ENCODE measurements at places on chromosomes 3 and 15.

DNA sequence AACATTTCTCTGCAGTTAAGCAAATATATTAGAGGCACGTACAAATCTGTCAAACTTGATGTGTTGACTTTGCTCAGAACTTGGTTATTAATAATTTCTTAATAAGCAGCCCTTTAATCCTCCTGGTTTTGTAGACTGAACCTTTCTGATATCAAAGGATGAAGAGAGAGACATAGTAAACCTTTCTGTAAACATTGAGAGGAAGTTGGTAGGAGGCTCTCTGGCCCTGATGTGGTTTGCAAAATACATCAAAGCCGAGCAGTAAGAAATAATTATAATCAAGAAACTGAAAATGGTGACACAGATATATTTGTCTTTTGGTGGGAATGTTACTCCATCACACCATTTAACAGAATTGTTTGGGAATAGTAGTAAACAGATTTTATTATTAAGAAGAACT is 111.9 kb downstream of the OXSM start:
- H3K36me3 ChIP-seq = no peaks in the 10 kb centered on the region
- H3K4me1 ChIP-seq = no peaks in the 10 kb centered on the region
- no peaks in the 10 kb centered on the region for H3K27me3 ChIP-seq
- DNase-seq = no peak

GRCh38 chr3:97089621-97090020 is 275.2 kb downstream of the EPHA6 start:
- no peaks in the 10 kb centered on the region for H3K36me3 ChIP-seq
- H3K27me3 ChIP-seq = no peaks in the 10 kb centered on the region
- no peak overlapping the region for H3K4me3 ChIP-seq
- no peaks in the 10 kb centered on the region for H3K4me1 ChIP-seq

DNA sequence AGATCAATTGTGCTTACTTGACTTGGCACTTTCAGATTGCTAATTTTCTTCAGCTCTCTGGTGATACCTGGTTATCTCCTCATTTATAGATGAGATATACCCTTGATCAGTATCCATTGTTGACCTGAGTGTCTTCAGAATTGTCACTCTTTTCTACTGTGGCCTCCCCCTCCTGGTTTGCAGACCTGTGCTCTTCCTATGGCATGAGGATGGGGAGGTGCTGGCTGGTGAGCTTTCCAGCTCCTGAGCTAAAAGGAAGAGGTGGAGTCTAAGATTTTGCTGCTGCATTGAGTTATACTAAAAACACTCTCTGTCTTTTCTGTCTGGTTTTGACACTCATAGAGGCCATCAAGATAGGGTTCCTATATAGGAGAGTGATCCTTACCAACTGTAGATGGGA is 23.7 kb downstream of the UBE2Q2 start:
- H3K27ac ChIP-seq = no peak overlapping the region
- H3K4me1 ChIP-seq = no peaks in the 10 kb centered on the region
- H3K4me3 ChIP-seq = no peak overlapping the region
- no peak for DNase-seq
- no peaks in the 10 kb centered on the region for H3K36me3 ChIP-seq

- no peaks in the 10 kb centered on the region for H3K36me3 ChIP-seq
- no peak overlapping the region for H3K4me3 ChIP-seq
- DNase-seq = no peak
- H3K27ac ChIP-seq = no peak overlapping the region
Measured at GRCh38 chr3:94673876-94674275, 611.0 kb downstream of the NSUN3 start.

GRCh38 chr3:127448161-127448561 is 142.4 kb downstream of the TPRA1 start:
- no peak for DNase-seq
- no peaks in the 10 kb centered on the region for H3K27me3 ChIP-seq
- no peak overlapping the region for H3K4me3 ChIP-seq
- H3K4me1 ChIP-seq = no peaks in the 10 kb centered on the region
- no peaks in the 10 kb centered on the region for H3K36me3 ChIP-seq

DNA sequence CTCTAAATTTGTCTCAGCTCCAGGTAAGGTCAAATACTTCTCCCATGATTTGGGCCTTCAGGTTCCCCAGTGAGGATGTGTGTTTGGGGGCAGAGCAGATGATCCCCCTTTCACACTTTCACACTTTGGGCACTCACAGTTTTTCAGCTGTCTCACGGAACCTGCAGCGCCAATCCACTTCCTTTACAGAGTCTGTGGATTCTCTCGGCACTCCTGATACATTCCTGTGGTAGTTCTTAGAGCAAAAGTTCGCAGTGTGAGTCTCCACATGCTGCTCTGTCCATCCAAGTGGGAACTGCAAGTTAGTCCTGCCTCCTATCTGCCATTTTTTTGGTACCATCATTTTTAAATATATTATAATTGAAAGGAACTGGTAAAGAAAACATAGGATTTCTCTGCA is 20.2 kb upstream of the CPOX start:
- no peaks in the 10 kb centered on the region for H3K27me3 ChIP-seq
- H3K4me1 ChIP-seq = no peaks in the 10 kb centered on the region
- no peaks in the 10 kb centered on the region for H3K36me3 ChIP-seq
- DNase-seq = no peak
- H3K27ac ChIP-seq = no peak overlapping the region

- H3K27me3 ChIP-seq = no peaks in the 10 kb centered on the region
- H3K4me1 ChIP-seq = no peaks in the 10 kb centered on the region
- no peak for DNase-seq
- H3K4me3 ChIP-seq = no peak overlapping the region
Measured at GRCh38 chr3:131907796-131908195, 127.0 kb downstream of the CPNE4 start.

DNA sequence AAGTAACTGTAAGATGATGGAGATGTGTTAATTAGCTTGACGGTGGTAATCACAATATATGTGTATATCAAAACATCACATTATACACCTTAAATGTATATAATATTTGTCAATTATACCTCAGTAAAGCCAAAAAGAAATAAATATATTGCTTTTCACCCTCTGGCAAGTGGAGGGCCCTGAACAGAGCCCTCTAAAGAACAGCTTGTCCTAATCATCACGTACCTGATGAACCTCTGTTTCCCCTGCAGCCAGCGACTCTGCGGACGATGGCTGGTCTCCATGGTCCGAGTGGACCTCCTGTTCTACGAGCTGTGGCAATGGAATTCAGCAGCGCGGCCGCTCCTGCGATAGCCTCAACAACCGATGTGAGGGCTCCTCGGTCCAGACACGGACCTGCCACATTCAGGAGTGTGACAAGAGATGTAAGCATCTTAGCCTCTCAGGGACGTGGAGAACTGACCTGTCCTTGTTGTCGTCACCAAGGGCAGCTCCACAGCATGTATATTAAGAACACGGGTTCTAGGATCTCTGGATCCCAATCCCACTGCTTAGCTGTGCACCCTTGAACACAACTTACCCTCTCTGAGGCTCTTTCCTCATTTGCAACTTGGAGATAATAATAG is 6.3 kb downstream of the THBS1 start:
- peaks cover 2% of the 10 kb centered on the region for H3K4me1 ChIP-seq
- H3K36me3 ChIP-seq = no peaks in the 10 kb centered on the region
- no peak overlapping the region for H3K4me3 ChIP-seq
- H3K27me3 ChIP-seq = no peaks in the 10 kb centered on the region

DNA sequence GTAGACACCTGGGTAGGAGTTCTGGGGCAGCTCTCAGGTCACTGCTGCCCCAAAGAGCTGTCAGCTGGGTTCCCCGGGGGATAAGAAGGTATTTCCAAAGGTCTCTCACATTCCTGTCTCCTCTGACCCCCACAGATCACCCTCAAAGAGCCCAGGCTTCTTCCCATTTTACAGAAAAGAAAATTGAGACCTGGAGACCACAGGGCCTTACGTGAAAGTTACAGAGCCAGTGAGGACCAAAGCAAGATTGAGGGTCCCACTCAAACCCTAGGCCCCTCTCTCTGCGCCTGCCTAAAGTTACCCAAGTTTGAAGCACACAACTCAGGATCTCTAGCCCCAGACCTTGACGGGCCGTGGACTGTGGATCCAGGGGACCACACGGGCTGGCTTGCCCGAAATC is 3.9 kb upstream of the ATP2B2 start:
- no peak overlapping the region for H3K4me3 ChIP-seq
- no peaks in the 10 kb centered on the region for H3K36me3 ChIP-seq
- peak overlapping the region; percentile 86 for H3K27ac ChIP-seq
- H3K27me3 ChIP-seq = no peaks in the 10 kb centered on the region
- DNase-seq = no peak
- peaks cover 49% of the 10 kb centered on the region for H3K4me1 ChIP-seq

- peak; percentile 19 for DNase-seq
- no peak overlapping the region for H3K4me3 ChIP-seq
- H3K27ac ChIP-seq = no peak overlapping the region
Measured at GRCh38 chr15:68435966-68436365, 4.0 kb upstream of the ITGA11 start.

DNA sequence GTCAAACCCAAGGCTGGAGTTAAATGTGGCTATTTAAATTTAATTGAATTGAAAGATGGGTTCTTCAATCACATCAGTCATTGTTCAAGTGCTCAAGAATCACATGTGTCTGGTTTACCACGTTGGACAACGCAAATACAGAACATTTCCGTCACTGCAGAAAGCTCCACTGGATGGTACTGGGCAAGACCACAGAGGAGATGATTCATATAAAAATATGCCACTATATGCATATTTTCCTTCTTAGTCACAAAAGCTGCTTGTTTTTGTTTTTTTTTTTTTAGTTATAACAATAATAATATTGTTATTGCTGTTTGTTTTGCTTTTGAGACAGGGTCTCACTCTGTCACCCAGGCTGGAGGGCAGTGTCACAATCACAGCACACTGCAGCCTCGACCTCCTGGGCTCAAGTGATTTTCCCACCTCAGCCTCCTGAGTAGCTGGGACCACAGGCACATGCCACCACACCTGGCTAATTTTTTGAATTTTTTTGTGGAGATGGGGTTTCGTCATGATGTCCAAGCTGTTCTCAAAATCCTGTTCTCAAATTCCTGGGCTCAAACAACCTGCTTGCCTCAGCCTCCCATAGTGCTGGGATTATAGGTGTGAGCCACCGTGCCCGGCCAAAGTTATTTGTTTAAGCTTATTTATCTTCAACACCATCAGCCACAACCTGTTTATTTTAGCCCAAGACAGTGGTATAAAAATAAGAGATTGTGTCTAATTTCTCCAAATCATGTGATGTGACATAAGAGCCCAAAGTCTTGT is 19.4 kb downstream of the RTP3 start:
- peaks cover 2% of the 10 kb centered on the region for H3K36me3 ChIP-seq
- no peaks in the 10 kb centered on the region for H3K27me3 ChIP-seq
- H3K27ac ChIP-seq = no peak overlapping the region
- H3K4me3 ChIP-seq = no peak overlapping the region

DNA sequence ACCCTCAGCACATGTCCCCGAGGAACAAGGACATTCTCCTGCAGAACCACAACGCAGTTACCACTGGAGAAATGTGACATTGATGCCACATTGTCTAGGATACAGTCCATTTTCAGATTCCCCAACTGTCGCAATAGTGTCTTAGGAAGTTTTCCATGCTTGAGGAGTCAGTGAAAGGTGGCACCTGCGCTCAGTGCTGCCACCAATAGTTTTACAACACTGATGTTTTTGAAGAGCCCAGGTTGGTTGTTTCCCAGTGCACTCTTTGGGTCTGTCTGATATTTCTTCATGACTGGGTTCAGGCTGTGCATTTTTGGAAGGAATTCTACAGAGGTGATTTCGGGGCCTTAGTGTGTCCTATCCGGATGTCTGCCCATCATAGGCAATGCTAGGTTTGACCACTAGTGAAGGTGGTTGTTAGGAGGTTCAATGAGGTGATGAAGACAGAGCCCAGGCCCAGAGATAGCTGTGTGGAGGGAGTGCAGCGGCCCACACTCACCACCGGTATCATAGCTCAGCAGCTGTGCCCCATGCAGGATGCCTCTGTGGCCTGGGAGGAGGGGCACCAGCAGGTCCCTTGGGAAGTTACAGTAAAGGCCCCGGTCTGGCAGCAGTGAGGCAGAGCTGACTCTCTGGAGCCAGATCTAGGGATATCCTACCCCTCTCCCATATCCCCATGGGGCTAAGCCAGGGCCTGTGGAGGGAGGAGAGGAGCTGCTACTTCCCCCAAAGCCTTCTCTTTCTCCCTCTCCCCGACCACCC is 96.6 kb downstream of the DNAJB8 start:
- no peaks in the 10 kb centered on the region for H3K27me3 ChIP-seq
- DNase-seq = no peak
- no peak overlapping the region for H3K4me3 ChIP-seq
- H3K27ac ChIP-seq = no peak overlapping the region
- peaks cover 4% of the 10 kb centered on the region for H3K36me3 ChIP-seq

- H3K27me3 ChIP-seq = no peaks in the 10 kb centered on the region
- no peak for DNase-seq
- H3K4me1 ChIP-seq = no peaks in the 10 kb centered on the region
- H3K27ac ChIP-seq = no peak overlapping the region
- H3K4me3 ChIP-seq = no peak overlapping the region
Measured at GRCh38 chr3:16088496-16088895, 86.0 kb upstream of the GALNT15 start.

DNA sequence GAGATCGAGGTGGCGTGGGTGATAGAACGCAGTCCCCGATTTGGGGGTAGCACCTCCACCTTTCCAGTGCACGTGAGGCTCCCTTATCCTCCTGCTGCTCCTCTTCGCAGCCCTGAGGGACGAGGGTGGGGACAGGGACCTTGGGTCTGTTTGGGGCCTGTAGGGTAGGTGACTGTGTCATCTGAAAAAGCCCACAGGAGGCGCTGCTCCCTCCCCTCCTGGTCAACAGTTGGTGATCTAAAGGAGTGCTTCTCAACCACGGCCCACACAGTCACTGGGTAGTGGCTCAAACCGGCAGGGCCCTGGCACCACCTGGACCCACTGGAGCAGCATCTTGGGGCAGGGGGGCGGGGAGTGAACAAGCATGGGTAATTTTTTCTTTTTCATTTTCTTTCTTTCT is 7.1 kb downstream of the LRRK1 start:
- no peaks in the 10 kb centered on the region for H3K36me3 ChIP-seq
- H3K27ac ChIP-seq = no peak overlapping the region
- no peaks in the 10 kb centered on the region for H3K27me3 ChIP-seq
- no peak for DNase-seq

DNA sequence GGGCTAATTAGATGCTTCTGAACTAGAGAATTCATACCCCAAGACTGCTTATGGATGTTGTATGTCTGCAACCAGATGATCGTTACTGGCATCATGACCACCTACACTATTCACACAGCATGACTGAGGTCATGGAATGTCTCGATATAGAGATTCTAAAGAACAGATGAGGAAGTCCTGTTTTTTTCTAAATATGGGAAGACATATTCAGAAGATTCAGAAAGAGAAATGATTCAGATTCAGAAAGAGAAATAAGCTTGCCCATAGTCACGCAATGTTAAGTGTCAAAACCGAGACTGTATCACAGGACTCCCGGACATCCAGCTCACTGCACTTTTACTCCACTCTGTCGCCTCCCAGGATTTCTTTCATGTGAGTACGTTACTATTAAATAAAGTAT is 136.2 kb downstream of the TPRG1 start:
- peaks cover 9% of the 10 kb centered on the region for H3K36me3 ChIP-seq
- H3K27ac ChIP-seq = no peak overlapping the region
- no peaks in the 10 kb centered on the region for H3K4me1 ChIP-seq
- DNase-seq = no peak
- no peak overlapping the region for H3K4me3 ChIP-seq

- H3K36me3 ChIP-seq = peaks cover 29% of the 10 kb centered on the region
- H3K4me1 ChIP-seq = no peaks in the 10 kb centered on the region
- DNase-seq = no peak
- H3K4me3 ChIP-seq = no peak overlapping the region
Measured at GRCh38 chr3:33128706-33129105, 14.9 kb downstream of the CRTAP start.
